ENCODE measurements at places on chromosomes 1 and 21. TPM values are rescaled to one million over a fixed set of nuclear protein-coding genes. Genes with fewer than 3 reads are reported as not detected.

Gene CD244
- not detected for total RNA-seq

DNA sequence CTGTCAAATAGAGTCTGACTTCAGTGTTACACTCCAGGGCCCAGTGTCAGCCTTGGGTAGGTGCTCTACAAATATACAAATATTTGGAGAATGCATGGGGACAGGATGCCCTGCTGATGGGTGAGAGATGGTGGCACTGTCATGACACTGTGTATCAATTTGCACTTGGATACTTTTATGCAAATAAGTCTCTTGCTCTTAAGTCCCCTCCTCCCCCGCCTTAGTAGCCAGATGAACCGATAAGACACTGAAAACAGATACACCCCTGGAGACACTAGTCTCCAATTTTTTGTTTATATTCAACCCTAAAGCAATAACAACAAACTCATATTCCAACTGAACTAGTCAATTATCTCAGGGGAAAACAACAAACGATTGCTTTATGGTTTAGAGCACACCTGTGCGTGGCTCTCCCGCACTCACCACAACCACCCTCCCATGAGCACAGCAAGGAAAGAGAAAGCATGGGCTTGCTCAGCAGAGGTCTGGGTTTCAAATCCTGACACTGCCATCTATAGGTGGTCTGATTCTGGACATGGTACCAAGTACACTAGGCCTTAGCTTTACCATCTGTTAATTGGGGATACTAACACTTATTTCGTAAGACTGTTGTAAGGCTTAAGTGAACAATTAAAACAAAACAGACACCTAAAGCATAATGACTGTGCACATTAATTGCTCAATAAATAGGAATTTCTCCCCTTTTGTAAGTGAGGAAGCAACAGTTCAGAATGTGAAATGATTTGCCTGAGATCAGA, 50.3 kb downstream of the HIVEP3 start:
- DNase-seq: no peak

DNA sequence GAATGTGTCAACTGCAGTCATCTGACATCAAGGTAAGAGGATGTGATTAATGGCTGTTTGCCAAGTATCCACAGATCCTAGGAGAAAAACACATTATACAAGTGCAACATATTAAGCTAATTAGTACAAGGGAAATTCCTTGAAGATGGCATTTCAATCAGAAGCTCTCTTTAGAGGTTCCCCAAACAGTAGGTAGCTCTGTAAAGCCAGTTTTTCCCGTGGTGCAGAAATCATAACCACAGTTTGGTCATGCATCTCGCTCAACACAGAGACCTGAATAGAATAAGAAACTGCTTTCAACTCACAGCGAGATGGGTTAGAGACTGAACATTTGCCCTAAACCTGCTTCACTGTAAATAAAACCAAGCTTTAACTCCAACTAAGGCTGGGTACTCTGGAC, 230.5 kb upstream of the CAMK1G start:
- DNase-seq: no peak

DNA sequence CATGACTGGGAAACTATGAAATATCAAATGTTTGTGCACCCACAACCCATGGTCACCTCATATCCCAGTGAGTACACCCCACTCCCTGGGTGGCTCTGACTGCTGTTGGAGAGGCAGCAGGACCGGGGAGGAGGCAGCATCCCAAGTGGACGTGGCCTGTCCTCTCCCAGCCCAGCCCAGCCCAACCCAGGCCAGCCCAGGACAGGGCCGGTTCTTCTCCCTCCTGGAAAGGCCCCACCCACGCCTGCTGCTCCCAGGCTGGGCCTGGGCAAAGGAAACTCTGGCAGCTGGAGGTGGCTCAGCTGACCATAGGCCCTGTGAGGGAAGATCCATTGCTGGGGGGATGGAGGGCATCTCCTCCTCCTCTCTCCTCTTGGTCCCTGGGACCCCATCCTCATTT, 19.1 kb downstream of the MATN1 start:
- DNase-seq: no peak

Gene AADACL3
- total RNA-seq: not detected

DNA sequence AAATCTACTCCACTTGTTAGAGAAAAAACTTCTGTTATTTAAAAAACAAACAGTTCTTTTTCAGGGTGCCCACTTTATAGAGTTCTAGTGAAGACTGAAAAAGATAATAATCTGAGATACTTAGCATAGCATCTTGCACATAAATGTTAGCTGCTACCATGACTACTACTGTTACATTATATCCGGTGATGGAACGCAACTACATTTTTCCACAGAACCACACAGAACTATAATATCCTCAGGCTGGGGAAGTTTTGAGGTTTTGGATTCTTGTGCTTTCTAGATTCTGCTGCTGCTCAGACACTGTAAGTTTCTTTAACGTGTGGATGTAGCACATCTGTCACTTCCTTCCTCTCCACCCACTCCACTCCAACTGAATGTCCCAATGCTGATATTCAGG, 110.3 kb downstream of the PTPN14 start:
- no peak for DNase-seq

DNA sequence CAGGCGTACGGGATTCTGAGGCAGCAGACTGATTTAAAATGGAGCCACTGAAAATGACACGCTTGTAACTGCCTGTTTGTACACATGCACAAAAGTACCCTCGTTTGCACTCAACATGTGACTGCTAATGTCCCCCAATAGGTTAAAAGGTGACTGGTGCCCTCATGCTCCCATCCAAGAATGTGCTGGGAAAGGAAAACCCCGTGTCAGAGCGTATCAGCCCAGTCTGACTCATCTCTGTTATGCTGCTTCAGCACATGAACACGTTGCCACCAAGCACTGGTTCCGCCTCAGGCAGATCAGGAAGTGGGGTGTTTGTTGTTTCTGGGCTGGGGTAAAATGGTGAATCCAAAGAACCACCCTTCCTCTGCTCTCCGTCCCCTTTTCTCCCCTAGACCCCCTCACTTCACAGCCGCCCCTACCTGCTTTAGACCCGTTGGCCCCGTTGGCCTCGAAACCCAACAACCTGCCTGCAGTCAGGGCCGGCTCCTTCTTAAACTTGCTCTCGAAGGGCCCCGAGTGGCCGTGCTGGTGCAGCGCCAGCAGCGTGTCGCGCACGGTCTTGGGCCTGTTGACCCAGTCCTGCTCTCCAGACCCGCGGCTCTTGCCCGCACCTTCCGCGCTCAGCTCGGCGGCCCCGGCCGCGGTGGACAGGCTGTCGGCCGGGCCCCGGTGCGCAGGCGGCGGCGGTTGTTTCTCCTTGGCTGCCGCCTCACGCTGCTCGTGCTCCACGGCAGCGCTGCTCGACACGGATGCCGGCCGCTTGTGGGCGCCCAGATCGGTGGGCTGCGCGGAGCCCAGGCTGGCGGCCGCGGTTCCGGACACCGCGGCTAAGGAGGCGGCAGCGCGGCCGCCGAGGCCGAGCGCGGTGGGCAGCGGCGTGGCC, 1.7 kb downstream of the IRF2BP2 start:
- peak; percentile 87 for DNase-seq

DNA sequence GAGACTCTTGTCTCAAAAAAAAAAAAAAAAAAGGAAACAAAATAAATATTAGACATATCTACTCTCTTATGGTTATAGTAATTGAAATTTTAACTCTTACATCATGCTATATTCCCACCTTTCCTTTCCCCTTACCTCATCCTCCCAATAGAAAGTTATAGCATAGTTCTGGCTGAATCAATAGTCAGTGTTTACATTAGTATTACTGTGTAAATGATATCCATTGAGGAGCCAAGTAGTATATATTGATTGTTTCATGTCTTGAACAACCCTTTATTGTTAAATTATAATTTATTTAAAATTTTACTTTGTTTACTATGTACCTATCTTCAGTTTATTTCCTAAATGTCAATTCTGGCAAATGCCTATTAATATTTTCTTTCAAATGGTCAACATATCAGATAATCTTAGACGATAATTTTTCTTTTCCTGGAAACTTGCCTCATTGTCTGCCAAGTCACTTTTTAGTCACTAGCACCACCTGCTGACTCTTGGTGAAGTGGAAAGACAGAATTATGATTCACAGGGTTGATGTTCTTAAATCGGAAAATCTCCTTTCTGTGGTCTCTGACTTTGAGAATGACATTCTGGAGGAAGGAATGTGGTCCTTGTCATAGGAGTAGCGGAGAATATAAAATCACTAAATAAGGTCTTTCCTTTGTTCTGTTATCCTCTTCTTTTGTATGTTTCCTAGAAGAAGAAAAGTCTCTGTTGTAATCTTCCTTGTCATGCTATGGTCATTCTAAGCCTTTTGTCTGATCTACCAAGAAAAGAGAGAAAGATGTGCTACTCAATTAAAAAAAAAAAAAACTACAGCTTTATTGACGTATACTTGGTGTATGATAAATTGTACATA, 8.6 kb downstream of the HJV start:
- peak; percentile 92 for DNase-seq

Gene ANKRD65
- total RNA-seq: 0.44 TPM

- peak; percentile 74 for DNase-seq
Measured at GRCh38 chr1:201399352-201400126, 415 bp upstream of the LAD1 start.

Gene PLA2G2F
- 0.41 TPM for total RNA-seq

DNA sequence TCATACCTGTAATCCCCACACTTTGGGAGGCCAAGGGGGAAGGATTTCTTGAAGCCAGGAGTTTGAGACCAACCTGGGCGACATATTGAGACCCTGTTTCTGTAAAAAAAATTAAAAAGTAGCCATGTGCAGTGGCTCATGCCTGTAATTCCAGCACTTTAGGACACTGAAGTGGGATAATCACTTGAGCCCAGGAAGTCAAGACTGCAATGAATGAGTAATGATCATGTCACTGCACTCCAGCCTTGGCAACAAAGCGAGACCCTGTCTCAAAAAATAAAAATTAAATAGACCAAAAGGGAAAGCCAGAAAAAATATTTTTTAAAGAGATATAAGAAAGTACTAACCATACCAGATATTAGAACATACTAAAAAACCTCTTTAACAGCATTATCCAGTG, 44.7 kb upstream of the LYPLAL1 start:
- no peak for DNase-seq

GRCh38 chr1:111729271-111729921, 9.8 kb downstream of the INKA2 start:
- DNase-seq: no peak

GRCh38 chr1:54464031-54464476, 57.9 kb upstream of the SSBP3 start:
- DNase-seq: no peak

GRCh38 chr1:227766015-227766634, 30.9 kb downstream of the SNAP47 start:
- no peak for DNase-seq

Gene PLA2G4A
- total RNA-seq: 10.6 TPM

DNA sequence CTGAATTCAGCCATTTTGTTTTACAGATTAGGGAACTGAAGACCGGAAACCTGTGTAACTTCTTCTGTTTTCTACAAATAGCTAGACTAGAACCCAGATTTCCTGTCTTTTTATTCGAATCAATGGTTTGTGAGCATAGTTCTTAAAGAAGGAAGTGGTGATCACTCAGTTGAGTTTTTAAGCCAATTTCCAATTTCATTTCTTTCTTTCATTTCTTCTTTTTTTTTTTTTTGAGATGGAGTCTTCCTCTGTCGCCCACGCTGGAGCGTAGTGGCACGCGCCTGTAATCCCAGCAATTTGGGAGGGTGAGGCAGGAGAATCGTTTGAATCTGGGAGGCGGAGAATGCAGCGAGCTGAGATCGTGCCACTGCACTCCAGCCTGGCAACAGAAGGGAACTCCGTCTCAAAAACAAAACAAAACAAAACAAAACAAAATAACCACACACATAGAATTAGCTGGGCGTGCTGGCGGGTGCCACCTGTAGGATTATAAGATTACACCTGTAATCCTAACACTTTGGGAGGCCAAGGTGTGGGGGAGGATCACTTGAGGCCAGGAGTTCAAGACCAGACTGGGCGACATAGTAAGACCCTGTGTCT, 3.0 kb upstream of the MDM4 start:
- DNase-seq: no peak

Gene KRTAP12-4
- total RNA-seq: not detected

Gene GABRD
- total RNA-seq: not detected

DNA sequence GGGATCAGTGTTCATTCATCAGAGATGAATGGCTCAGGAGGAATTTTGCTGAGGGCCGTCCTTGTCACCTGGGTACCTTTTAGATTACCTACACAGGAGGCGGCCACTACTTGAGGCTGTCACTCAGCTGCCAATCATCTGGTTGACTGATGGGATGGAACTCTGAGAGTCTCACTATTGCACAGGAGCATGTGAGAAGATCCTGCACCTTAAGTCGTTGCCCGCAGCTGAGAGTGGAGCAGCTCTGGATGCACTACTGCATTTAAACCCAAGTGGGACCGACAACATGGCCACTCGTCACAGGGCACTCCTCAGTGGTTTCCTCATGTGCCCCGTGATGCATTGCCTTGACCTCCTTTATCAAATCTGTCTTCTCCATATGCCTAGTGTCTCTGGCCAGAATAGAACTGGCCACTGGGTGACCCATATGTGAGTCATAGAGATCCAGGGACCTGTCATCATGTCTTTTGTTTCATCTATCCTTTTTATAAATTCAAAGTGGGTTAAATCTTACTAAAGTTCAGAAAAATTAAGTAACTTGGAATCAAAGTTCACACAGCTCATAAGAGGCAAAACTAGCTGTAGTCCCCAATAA, 165.5 kb downstream of the ZSCAN20 start:
- DNase-seq: no peak

DNA sequence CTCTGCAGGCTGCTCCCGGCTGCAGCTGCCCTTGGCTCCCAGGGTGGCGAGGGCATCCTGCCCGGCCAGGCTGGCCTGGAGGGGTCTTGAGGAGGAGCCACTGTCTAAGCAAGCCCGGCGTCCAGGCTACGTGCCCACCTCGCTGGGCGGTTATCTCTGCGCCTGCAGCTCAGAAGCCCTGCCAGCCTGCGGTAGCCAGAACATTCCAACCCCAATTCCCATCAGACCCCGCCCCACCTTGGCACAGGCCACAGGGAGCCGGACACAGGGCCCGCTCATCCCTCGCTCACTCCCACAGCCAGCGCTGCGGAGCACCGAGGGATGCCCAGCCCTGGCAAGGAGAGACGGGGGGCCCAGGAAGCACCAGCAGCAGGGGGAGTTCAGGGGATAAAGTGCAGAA, 53.9 kb downstream of the MEGF6 start:
- DNase-seq: no peak

Gene TCHH
- 0.03 TPM for total RNA-seq

GRCh38 chr1:234769986-234770795, 160.2 kb upstream of the IRF2BP2 start:
- DNase-seq: no peak

- DNase-seq: peak; percentile 65
Measured at GRCh38 chr1:164617377-164618201, 58.6 kb downstream of the PBX1 start.
